NCI-H524 (cell line): ENCODE measurements at places on chromosomes 13 and 19.

DNA sequence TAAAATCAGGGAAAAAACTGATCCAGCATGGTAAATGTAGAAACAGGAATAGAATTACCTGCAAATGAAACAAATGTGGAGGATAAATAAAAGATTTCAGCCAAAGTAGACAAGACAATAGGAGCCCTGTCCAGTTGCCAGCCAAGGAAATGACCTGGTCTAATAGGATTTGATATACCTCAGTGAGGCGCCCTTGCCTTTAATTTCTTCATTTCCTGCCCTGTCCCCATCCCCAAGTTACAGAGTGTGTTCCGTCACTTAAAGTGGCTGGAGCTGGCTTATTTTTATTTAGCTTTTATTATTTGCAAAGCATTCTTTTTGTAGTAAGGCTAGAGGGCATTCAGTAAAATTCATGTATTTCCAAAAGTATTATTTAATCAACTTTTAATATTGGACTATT lies 1022.0 kb downstream of the EFNB2 start:
- no peak for DNase-seq

DNA sequence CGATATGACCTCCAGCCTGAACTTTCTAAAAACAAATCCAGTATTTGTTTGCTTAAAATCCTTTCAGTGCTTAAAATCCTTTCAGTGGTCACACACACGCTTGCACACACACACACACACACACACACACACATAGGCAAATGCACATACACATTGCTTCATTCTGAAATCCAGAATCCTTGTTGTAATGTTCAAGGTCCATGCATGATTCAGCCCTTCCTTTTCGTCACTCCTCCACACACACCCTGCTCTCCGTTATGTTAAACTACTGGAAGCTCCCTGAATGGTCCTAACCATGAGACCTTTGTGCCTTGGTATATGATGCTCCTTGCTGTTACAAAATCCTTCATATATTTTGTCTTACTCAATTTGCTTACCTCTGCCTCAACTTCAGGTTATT lies 44.9 kb downstream of the SERTM1 start:
- no peak for DNase-seq

DNA sequence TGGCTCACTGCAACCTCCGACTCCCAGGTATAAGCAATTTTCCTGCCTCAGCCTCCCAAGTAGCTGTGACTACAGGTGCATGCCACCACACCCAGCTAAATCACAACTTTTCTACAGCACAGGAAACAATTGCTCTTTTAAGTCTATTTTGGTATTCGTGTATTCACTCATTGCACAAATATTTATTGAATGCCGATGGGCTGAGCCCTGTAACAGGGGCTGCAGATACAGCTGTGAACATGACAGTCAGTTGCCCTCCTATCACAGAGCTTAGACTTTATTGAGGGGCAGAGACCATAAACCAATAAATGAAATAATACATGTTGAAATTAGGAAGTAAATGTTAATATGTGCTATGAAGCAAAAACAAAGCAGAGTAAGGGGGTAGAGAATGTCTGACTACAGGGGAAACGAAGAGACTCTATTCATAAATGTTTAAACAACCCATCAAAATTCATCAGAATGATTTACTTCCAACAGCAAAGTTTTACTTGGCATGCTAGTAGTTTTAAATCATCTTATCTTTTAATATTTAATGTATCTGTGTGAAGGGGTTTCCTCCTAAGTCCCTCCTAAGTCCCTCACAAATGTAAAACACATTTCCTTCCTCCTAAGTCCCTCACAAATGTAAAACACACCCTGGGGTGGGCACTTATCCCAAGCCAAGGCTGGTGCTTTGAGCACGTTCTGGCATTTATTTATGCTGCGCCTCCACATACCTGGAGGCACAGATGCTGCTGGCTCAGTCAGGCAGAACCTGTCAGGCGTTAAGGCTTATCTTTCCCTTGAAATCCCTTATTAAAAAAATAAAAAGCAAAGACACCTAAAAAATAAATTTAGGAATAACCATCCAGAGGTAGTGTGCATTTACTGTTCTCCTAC lies 140.8 kb downstream of the MIPEP start:
- peak; percentile 43 for DNase-seq

DNA sequence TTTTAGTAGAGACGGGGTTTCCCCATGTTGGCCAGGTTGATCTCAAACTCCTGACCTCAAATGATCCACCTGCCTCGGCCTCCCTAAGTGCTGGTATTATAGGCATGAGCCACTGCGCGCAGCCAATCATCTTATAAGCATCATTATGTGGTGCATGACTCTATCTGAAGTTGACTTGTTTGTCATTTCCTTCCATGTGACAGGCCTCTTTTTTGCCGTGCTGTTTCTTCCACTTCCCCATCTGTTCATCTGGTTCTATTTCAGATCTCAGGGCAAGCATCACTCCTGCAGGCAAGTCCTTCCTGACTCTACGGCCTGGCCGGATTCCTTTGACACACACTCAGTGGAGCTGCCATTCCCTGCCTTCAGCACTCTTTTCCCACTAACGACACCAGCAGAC lies 15.2 kb downstream of the COL5A3 start:
- DNase-seq: no peak

GRCh38 chr13:50575138-50575537 lies 268.4 kb downstream of the DLEU7 start:
- no peak for DNase-seq
